ENCODE measurements at places on chromosomes 5 and 9. TPM values are rescaled to one million over a fixed set of nuclear protein-coding genes. Genes with fewer than 3 reads are reported as not detected.

GRCh38 chr9:120845255-120845654 is 2.5 kb upstream of the PSMD5 start:
- H3K27ac ChIP-seq, result no peak overlapping the region
- no peaks in the 10 kb centered on the region for H3K27me3 ChIP-seq
- peaks cover 51% of the 10 kb centered on the region for H3K4me1 ChIP-seq
- no peaks in the 10 kb centered on the region for H3K36me3 ChIP-seq
- H3K4me3 ChIP-seq, result no peak overlapping the region

DNA sequence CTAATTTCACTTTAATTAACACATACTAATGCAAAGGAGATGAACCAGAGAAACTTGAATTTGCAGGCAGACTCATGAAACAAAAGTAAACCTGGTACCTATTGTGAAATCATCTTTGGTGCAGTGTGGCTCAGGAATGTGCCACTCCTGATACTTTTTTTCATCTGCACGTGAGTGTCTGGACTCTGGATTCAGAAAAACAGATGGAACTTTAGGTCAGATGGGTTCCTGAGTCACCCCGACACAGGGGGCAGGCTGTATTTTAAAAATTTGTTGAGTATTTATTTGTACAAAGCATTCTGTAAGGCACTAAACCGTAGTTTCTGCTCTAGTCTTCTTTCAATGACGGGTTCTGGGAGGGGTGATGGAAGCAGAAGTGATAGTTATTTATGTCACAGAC is 52.2 kb upstream of the TUT7 start:
- no peaks in the 10 kb centered on the region for H3K36me3 ChIP-seq
- H3K27ac ChIP-seq, result peak overlapping the region; percentile 80
- H3K4me1 ChIP-seq, result peaks cover 38% of the 10 kb centered on the region
- no peak overlapping the region for H3K4me3 ChIP-seq

Gene OTULINL
- total RNA-seq, result 3.3 TPM

DNA sequence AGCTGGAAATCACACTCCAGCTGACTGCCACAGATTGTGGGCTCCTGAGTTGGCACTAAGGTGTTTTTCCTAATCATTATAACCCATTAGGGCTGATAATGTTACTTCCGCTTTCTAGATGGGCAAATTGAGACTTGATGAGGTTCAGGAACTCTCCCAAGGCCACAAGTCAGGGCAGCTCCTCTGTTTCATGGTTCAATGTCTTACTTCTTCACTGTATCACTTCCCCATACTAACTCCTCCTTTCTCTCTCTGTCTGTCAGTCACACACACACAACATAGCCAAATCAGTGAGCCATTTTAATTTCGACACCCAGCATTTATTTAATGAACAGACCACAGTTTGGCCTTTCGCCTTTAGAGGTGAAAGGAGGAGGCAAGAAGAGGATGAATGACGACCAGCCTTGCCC is 17.8 kb upstream of the TRAF1 start:
- no peaks in the 10 kb centered on the region for H3K27me3 ChIP-seq
- no peak overlapping the region for H3K4me3 ChIP-seq
- H3K36me3 ChIP-seq, result no peaks in the 10 kb centered on the region
- no peak overlapping the region for H3K27ac ChIP-seq
- H3K4me1 ChIP-seq, result peaks cover 19% of the 10 kb centered on the region

Gene TPD52L3
- total RNA-seq, result not detected

Gene PCA3
- not detected for total RNA-seq

- H3K4me3 ChIP-seq, result no peak overlapping the region
- H3K36me3 ChIP-seq, result no peaks in the 10 kb centered on the region
- no peaks in the 10 kb centered on the region for H3K27me3 ChIP-seq
- no peak for DNase-seq
- no peak overlapping the region for H3K27ac ChIP-seq
Measured at GRCh38 chr5:42760426-42760825, 3.8 kb downstream of the CCDC152 start.
